ENCODE measurements at places on chromosomes 3 and 15. TPM values are rescaled to one million over a fixed set of nuclear protein-coding genes. Genes with fewer than 3 reads are reported as not detected.

Gene CEP70
- total RNA-seq, result 10.7 TPM

GRCh38 chr3:122004991-122005565 is 17.0 kb downstream of the ILDR1 start:
- H3K4me1 ChIP-seq, result peaks cover 3% of the 10 kb centered on the region
- H3K36me3 ChIP-seq, result peaks cover 4% of the 10 kb centered on the region
- H3K27ac ChIP-seq, result no peak overlapping the region
- peaks cover 61% of the 10 kb centered on the region for H3K27me3 ChIP-seq

- no peak for DNase-seq
Measured at GRCh38 chr3:79019137-79019923, 748.5 kb downstream of the ROBO1 start.

DNA sequence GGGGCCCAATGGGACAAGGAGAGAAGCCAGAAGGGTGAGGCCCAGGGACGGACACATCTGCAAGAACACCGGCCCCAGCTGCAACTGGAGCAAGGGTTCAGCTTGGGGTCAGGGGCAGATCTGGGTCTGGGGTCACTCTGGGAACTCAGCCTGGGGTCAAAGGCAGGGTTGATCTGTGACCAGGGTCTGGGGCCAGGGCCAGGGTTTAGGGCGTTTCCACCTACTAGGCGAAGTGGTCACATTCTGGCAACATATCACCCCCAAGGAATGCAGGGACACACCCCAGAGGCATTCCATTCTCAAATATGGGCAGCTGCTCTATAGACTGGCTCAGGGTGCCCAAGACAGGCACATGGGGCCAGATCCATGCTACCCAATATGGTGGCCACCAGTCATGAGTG is 9.0 kb downstream of the UROC1 start:
- H3K36me3 ChIP-seq, result no peaks in the 10 kb centered on the region
- peak; percentile 3 for DNase-seq
- H3K27me3 ChIP-seq, result peaks cover 10% of the 10 kb centered on the region
- H3K27ac ChIP-seq, result no peak overlapping the region
- peaks cover 5% of the 10 kb centered on the region for H3K4me1 ChIP-seq

DNA sequence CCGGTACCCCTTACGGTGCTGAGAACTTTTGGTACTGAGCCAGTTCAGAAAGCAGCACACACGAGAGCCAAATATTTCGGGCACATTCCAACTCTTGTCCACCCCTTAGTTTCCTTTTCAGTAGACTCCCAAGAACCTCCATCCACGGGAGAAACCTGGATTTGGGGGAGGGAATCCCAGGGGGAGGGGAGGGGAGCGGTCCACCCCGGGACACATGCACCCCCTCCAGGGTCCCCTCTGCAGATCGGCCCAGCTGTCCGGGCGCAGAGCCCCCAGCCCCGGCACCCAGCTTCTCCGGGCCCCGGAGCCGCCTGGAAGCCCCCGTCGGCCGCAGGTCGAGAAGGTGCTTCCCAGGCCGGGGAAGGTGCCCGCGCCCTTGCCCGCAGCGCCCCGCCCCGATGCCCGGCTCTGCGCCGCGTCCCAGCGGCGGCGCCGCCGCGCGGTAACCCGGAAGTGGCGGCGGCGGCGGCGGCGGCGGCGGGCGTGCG is 455 bp upstream of the ABHD17C start:
- no peaks in the 10 kb centered on the region for H3K27me3 ChIP-seq
- peak overlapping the region; percentile 72 for H3K27ac ChIP-seq
- peaks cover 20% of the 10 kb centered on the region for H3K4me1 ChIP-seq
- peak; percentile 12 for DNase-seq
- H3K36me3 ChIP-seq, result no peaks in the 10 kb centered on the region

- H3K4me3 ChIP-seq, result no peak overlapping the region
- H3K4me1 ChIP-seq, result no peaks in the 10 kb centered on the region
- DNase-seq, result no peak
- H3K36me3 ChIP-seq, result no peaks in the 10 kb centered on the region
- H3K27me3 ChIP-seq, result no peaks in the 10 kb centered on the region
Measured at GRCh38 chr15:95498961-95499360, 831.5 kb upstream of the NR2F2 start.

DNA sequence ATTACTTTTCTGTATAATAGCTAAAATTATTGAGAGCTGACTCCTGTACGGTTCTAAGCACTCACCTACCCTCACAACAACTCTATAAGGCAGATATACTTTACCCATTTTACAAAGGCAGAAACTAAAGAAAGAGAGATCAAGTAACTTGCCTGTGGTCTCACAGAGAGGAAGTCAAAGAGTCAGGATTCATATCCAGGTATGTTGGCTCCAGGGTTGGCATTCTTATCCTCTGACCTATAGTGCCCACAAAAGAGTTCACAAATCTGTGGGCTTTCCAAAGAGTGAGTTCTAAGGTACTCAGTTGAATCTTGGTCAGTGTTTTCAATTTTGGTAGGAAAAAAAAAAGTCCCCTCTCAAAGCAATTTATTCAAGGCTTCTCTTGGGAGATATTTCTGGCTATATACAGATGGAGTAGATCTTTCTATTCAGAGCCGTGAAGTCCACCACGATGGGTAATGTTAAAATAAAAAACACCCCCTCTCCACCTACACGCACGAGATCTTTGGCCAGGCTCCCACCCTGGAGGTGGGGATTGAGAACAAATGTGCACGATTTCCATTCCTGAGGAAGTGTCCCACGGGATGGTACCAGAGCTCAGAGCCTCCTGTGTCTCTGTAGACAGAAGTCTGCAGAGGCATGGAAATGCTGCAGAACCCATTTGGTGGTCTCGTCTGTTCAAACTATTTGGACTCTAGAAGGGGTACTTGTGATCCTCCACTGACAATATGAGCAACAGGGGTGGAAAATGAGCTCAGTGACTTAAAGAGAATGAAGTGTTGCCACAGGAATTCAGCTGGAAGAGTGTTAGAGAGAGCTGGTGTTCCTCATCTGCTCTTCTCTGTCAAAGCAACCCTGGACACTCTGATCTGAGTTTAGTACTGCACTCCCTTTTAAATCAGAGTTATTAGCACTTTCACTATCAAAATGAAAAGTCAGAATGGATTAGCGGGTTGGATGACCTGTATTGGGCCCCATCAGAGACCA is 212.1 kb upstream of the EIF1B start:
- no peaks in the 10 kb centered on the region for H3K36me3 ChIP-seq
- H3K27ac ChIP-seq, result no peak overlapping the region
- no peak overlapping the region for H3K4me3 ChIP-seq
- DNase-seq, result no peak
- H3K4me1 ChIP-seq, result no peaks in the 10 kb centered on the region

Gene TGM5
- not detected for total RNA-seq

Gene BFSP2
- 1.2 TPM for total RNA-seq

GRCh38 chr3:130825762-130826299 is 68.1 kb upstream of the ATP2C1 start:
- H3K36me3 ChIP-seq, result peaks cover 3% of the 10 kb centered on the region
- H3K4me1 ChIP-seq, result no peaks in the 10 kb centered on the region
- H3K27me3 ChIP-seq, result peaks cover 24% of the 10 kb centered on the region
- H3K4me3 ChIP-seq, result no peak overlapping the region

GRCh38 chr15:96606617-96607016 is 276.1 kb downstream of the NR2F2 start:
- no peaks in the 10 kb centered on the region for H3K27me3 ChIP-seq
- no peak overlapping the region for H3K4me3 ChIP-seq
- no peaks in the 10 kb centered on the region for H3K36me3 ChIP-seq
- DNase-seq, result no peak
- H3K4me1 ChIP-seq, result no peaks in the 10 kb centered on the region
- H3K27ac ChIP-seq, result no peak overlapping the region

- H3K4me1 ChIP-seq, result no peaks in the 10 kb centered on the region
- no peak for DNase-seq
- no peak overlapping the region for H3K4me3 ChIP-seq
- H3K27ac ChIP-seq, result no peak overlapping the region
Measured at GRCh38 chr3:19456738-19457137, 308.4 kb downstream of the KCNH8 start.

- no peak overlapping the region for H3K27ac ChIP-seq
- no peaks in the 10 kb centered on the region for H3K4me1 ChIP-seq
- H3K27me3 ChIP-seq, result no peaks in the 10 kb centered on the region
- no peaks in the 10 kb centered on the region for H3K36me3 ChIP-seq
- no peak overlapping the region for H3K4me3 ChIP-seq
Measured at GRCh38 chr15:81049835-81050234, 49.1 kb downstream of the TLNRD1 start.

Gene SGO1
- total RNA-seq, result 1.5 TPM

- H3K4me1 ChIP-seq, result peaks cover 37% of the 10 kb centered on the region
- H3K36me3 ChIP-seq, result no peaks in the 10 kb centered on the region
- H3K27ac ChIP-seq, result peak overlapping the region; percentile 97
- H3K4me3 ChIP-seq, result peak overlapping the region; percentile 93
- DNase-seq, result no peak
Measured at GRCh38 chr3:4504340-4505261, 11.5 kb downstream of the ITPR1 start.
